NAMALWA (cell line): ENCODE measurements at places on chromosomes 16 and 17.

- no peak for DNase-seq
Observed at GRCh38 chr17:77708936-77709335, 249.6 kb upstream of the TNRC6C start.

DNA sequence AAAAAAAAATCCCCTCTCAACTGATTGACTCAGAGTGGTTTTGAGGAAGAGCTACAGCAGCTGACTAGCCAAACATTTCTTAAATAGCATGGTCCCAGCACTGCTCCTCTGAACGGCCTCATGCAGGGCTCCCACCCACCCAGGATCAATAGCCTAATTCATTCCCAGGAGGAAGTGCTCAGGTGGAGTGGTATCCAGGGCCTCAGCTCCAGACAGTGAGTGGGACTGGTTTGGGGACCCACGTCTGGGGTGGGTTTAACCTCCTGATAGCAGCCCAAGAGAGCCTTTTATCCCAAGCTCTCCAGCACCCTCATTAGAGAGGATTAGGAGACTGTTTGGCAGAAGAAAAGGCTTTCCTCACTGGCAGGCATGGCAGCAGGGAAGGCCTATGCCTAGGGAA lies 68.5 kb upstream of the CDH5 start:
- DNase-seq: no peak

DNA sequence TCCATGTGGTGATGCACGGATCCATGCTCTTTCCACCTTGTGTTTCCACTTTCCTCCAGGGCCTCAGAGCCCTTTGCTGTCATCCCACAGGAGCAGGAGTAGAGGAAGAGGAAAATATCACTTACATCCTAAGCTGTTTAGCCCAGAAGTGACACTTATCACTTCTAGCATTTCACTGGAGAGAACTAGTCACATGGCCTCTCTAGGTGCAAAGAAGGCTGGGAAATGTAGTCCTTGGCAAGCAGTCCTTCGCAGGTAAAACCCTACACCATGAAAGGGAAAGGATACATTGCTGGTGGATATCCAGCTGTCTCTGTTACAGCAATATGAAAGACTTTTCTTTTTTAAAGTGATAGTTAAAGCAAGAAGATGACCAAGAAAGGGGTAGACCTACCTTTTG lies 185.9 kb downstream of the RGS9 start:
- DNase-seq: peak; percentile 46

DNA sequence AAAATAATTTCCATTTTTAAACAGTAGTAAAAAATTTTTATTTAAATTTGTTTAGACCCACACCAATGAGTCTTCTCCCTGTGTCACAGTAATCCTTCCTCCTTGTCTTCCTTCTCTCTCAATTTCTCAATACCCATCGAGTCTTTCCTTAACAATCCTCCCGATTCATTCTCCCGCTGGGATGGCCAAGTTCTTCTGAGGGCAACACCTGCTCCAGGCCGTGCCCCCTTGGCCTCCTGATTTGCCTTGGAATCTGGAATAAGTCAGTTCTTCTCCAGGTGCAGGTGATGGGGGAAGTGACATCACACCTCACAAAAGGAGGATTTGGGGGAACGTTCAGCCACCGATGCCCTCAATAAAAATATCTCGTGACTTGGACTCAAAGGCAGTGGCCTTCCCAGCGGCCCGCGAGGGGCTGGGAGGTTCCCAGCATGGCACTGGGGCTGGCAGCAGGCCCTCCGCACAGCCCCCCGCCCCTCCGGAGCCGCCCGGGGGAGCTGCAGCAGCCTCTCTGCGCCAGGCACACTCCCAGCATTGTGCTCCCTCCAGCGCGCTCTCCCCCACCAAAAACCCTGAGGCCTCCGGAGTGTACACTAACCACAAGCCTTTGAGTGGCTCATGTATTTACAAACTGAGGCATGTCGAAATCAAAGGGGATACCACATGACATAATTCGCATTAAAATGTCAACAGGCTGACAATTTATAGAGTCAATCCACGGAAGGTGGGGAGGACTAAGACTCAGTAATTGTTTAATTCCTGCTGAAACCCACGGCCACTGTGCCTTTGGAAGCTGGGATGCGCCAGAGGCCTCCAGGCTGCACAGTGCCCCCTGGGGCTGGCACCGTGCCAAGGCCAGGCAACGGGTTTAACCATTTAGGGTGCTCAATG lies 120.5 kb downstream of the ZFHX3 start:
- no peak for DNase-seq

GRCh38 chr16:89969741-89970410 lies 21.3 kb downstream of the DEF8 start:
- DNase-seq: no peak

GRCh38 chr17:699345-699744 lies 15.3 kb downstream of the VPS53 start:
- no peak for DNase-seq

DNA sequence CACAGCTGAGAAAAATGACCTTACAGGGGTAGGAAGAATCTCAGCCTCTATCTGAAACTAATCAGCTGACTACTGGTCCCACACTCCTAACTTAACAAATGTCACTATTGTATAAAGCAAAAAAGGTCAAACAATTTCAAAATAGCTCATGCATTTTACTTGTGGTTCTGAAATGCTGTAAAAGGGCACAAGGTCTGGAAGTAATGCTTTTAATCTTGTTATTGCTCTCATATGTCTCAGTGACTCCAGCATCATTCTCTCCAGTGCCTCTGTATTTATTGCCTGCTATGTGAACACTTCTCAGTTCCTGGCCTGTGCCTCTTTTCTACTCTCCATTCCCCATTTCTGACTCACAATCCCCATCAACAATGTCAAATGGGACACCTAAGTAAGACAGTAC lies 937.7 kb downstream of the CDH11 start:
- DNase-seq: no peak

- DNase-seq: no peak
Observed at GRCh38 chr16:80664226-80664625, 123.4 kb downstream of the DYNLRB2 start.

DNA sequence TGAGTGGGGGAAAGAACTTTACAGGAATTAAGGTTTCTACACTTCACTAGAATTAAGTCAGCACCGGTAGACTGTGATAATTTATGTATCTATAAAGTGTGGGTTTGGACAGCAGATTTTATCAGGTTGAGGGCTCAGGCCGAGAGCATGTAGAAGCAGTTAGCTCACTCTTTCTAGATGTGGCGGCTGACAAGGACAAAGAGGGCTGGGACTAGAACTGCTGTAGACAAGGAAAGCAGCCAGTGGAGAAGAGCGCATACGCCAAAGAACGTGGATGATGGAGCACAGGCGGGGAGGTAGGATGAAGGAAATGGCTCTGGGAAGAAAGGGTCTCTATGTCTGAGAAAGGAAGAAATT lies 504 bp upstream of the GOSR1 start:
- no peak for DNase-seq

DNA sequence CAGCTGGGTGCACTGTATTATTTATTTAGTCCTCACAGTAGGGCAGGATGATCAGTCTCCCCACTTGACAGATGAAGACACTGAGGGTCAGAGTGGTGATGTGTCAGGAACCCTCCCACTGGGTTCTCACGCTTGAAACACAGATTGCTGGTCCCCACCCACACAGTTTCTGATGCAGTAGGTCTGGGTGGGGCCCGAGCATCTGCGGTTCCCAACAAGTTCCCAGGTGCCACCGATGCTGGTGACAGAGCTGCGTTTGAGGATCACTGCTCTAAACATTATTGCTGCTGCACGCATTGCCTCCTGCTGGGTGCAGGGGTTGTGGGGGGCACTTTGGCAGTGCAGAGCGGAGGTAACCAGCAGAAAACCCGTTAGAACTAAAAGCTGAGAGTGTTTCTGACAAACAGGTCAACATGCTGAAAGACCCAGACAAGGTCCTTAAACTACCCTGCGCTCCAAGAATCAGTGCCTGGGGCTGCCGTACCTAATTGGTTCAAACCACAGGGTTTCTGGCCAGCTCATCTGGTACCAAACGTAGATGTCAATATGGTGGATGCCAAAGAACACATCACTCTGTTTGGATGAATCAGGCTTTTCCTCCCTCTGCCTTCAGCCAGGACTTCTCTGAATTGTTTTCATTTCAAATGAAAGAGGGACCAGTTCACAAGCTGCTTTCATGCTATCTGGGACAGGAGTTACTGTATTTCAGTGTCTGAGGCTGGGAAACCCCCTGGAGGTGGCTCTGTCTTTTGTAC lies 76.0 kb downstream of the ABCC1 start:
- DNase-seq: no peak

DNA sequence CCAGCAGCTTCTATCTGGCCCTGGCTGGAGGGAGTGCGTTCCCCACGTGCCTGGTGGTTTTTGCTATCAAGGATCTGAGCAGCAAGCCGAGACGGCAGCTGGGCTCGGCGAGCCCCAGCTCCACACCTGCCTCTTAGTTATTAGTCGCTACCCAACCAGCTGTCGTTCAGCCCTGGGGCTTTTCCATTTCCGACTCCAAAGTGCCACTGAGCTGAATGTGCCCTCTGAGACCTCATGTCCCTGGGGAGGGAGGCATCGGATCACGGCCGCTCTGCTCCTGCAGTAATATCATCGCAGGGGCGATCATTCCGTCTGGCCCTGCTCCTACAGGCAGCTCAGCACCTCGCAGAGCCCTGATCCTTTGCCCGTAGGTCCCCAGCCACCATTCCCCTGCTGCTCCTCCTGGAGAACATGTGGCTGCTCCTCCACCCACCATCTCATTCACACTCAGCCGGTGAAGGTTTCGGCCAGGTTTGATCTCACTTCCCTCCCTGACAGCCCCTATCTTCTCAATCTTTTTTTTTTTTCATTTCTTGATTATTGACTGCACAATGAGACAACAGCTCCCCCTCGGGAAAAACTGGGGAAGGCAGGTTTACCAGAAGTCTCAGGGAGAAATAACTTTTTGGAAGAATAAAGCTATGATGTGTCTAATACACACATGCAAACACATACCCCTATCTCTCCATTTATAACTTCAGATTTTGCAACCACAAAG lies 86.7 kb downstream of the ZFHX3 start:
- DNase-seq: peak; percentile 5

GRCh38 chr17:60305141-60305540 lies 86.8 kb downstream of the USP32 start:
- peak; percentile 47 for DNase-seq

DNA sequence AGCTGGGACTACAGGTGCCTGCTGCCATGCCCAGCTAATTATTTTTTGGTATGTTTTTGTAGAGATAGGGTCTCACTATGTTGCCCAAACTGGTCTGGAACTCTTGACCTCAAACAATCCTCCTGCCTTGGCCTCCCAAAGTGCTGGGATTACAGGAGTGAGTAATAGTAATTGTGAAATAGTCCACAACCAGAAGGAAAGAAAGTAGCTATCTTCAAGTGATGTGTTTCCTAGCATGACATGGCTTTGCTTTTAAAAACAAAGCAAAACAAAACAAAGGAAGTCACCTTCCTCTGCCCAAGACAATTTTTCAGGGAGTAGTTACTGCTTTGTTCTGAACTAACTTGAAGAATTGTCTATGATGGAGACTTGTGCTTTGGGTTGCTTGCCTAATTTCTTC lies 27.0 kb downstream of the ATP6V0A1 start:
- DNase-seq: no peak

GRCh38 chr16:53911513-53911912 lies 207.6 kb downstream of the FTO start:
- no peak for DNase-seq

GRCh38 chr17:81095383-81095762 lies 60.4 kb downstream of the BAIAP2 start:
- DNase-seq: peak; percentile 30

- no peak for DNase-seq
Observed at GRCh38 chr17:47989700-47990099, 18.8 kb downstream of the CDK5RAP3 start.

GRCh38 chr17:58421711-58422110 lies 4.4 kb upstream of the RNF43 start:
- no peak for DNase-seq
